Jurkat, Clone E6-1 (cell line): ENCODE measurements at places on chromosomes 12 and 14.

DNA sequence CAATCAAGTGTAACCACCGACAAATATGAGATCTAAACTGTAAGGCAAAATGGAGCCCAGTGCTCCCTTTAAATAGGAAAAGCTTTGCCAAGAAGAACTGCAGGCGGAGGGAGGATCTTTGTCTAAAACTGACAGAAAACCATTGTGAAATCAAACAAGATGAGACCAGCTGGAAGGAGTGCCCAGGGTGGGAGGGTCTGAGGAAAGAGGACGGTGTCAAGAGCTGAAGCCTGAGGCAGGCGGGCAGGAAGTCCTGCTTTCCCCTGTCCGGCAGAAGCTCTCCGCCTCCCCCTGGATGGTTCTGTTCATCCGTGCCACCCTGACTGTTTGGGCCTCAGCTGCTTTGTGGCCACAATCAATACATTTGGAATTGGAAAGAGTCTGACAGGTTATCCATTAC, 37.5 kb downstream of the CDC42BPB start:
- DNase-seq, result no peak

DNA sequence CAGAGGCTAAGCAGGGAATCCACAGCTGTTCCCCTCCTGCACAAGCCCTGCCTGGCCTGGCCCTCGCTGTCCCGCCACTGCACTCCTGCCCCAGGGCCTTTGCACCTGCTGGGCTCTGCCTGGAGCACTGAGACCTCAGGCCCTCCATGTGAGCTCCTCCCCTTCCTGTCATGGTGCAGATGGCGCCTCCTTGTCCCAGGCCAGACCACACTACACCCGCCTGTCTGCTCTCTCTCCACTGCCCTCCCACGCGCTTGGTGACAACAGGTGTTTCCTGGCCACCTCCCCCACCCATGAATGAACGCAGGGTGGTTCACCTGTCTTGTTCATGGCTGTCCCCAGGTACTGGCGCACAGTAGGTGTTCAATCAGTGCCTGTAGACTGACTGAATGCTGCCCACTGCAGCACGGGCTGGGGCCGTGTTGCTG, 82.9 kb downstream of the NCOR2 start:
- DNase-seq, result peak; percentile 69

- no peak for DNase-seq
Observed at GRCh38 chr12:120646044-120646443, 5.6 kb downstream of the CABP1 start.

DNA sequence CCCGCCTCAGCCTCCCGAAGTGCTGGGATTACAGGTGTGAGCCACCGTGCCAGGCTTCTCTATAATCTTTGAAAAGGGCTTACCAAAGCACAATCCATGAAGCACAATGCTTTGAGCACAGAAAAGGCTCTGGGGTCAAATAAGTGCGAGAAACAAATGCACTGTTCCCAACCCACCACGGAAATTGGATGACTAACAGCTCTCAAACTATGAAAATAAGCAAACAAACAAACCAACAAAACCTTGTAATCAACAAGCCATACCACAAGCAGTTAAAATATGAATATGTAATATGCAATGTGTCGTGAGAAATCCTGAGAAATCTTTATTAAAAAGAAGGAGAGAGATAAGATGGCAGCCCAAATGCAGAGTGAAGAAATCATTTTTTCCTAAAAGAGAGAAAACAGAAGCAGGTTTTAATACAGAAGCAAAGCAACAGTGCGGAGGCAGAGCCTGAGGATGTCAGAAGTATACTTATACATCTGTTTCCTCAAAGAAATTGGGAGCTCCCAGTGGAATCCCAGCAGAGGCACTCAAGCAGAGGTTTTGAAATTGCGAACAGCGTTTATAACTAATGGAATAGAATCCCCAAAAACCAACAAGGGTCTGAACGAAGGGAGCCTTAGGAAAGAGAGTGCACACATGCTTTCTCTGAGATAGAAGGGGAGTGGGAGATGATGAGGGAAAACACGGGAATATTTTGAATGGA, 17.1 kb downstream of the SMCO2 start:
- no peak for DNase-seq

DNA sequence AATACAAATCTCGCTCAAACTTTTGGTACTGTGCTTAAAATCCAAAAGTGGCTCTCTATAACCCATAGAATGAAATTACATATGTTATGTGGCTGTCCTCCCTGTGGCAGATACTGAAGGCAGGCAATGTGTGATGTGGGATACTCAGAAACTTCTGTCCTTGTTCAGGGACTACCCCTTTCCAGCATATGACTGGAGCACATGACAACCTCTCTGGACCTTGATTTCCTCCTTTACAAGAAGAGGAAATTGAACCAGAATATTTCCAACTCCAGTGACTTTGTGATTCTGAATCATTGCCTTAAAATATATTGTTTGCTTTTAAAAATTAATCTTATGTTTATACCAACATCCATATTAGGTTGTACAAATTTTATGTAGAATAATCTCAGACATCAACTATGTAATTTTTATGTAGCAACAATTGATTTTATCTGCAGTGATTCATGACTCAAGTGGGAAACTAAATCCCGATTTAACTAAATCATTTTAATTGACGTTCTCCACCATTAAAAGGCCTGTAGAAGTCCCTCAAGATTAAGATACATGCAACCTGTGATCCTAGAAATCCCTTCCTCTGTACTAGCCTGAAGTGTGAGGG, 162.4 kb downstream of the AKAP6 start:
- no peak for DNase-seq

DNA sequence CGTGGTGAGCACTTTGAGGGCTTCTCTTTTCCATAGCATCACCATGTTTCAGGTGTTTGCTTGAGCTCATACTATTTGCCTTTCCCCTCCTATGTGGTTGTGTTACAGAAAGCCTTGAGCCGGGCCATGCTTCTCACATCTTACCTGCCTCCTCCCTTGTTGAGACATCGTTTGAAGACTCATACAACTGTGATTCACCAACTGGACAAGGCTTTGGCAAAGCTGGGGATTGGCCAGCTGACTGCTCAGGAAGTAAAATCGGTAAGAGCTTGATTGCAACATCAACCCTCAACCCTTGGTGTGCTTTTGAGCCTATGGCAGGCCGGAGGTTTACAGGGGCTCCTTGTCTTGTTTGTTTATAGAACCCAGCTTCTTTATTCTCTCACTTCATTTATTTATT, 8.1 kb downstream of the LETMD1 start:
- DNase-seq, result no peak

GRCh38 chr14:102295270-102295669, 9.7 kb downstream of the MOK start:
- DNase-seq, result no peak

DNA sequence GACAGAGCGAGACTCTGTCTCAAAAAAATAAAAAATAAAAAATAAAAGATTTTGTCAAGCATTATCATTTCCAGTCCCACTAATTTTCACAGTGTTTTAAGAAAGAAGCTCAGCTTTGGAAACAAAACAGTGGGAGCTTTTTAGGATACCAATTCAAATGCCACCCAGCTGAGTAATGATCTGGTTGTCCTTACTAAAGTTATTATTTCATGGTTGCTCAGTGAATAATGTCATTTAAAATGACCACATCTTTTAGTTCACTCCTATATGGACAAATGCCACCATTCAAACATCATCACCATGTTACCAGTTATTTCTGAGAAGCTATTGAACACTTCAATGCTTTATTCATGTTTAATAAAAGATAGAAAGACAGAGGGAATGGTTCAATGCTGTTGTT, 365.0 kb downstream of the CCER1 start:
- no peak for DNase-seq

DNA sequence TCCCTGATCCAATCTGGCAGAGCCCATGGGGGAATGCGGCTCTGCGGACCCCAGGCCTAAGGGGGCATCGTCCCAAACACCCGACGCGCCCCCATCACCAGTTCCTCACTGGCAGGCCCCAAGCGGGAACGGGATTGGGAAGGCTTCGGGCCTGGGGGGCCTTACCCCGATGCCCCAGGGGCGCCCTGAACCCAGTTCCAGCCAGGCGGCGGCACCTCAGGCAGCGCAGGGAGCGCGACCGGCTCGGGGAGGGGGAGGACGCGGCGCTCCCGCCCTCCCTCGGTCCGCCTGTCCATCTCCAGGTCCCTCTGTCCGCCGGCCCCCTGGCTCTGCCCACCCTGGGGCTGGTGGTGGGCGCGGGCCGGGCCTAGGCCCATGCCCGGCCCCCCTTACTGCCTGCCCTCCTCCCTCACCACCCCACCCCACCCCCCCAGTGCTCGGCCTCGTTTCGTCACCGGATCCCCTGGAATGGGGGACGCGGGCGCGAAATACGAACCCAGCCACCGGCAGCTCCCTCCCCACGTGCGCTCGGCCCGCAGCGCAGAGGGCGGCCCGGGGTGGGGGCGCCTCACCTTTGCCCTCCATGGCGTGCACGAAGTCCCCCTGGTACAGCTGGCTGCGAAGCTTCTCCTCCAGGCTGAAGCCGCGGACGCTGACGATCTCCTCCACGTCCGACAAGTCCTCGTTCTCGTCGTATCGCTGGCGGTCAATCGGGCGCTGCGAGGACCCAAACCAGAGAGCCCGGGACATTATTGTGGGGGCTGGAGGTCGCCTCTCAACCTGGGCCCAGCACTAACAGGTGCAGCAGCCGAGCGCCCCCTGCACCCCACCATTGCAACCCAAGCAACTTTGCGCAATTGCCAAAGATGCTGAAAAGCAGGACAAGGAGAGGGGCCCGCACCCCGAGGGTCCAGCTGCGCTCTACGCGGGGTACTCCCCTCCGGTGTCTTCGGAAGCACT, 2.3 kb downstream of the KDM2B start:
- DNase-seq, result no peak

DNA sequence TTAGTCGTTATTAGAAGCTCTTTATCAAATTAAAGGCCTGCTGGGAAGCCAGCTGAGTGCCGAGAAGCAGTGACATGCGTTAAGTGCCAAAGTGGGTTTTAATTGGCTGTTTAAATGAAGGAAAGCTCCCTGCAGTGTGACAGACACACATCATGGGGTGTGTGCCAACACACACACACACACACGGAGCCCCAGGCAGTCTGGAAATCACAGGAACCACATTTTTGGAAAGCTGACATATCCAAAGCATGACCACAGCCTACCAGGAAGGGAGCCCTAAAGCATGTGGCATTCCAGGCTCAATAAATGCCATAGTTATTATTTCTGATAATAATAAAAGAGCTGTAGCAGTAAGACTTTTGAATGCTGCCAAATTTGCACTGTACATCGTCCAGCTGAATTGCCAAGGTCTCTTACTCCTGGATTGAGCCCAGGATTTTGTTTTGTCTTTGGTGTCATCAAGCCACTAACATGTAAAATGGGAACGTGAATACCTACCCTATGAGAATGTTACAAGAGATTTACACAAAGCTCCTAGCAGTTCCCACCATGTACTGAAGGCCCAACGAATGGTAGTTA, 135.1 kb downstream of the TMEM30B start:
- no peak for DNase-seq

DNA sequence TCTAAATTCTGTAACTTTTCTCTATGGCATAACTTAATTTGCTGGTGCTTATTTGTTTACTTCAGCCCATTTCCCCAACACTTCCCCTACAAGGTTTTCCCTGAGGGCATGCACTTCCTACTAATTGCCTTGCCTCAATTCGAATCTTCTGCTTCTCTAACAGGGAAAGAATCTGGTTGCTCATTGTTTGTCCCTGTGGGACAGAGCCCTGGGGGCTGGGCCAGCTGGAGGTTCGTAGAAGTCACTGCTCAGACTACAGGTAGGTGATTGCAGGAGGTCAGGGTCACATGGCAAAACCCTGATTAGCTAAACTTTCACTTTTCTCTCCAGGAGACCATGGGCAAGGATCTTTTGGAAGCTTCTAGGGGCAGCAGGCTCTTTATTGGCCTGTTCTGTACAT, 72.0 kb downstream of the ZFC3H1 start:
- DNase-seq, result no peak
